ENCODE measurements at places on chromosomes 3 and 15.

GRCh38 chr3:177111541-177111949 is 85.7 kb downstream of the TBL1XR1 start:
- no peak for DNase-seq

GRCh38 chr15:68550498-68551295 is 28.1 kb upstream of the CORO2B start:
- DNase-seq: peak; percentile 35

DNA sequence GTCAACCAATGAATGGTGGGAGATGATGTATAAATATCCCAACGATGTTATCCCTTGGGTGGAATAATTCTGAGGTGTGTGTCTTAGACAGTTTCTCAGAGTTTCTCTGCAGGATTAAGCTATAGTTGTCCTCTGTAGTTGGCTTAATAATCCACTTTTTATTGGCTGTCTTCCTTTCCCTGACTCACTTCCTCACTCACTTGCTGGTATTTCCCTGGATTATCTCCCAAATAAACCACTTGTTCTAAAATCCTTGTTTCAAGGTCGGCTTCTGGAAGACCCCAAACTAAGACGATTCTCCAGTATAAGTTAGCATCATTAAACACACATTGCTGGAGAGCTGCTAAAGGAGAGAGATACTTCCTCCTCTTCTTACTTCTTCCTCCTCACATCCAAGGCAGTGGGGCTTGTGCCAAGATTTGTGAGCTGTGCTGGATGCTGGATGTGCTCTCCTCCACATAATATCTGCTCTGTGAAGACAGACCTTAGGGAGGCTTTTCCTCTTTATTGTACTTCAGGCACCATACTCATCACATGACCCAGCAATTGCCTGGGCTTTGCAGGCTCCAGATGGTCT is 22.5 kb upstream of the ROPN1 start:
- DNase-seq: no peak

DNA sequence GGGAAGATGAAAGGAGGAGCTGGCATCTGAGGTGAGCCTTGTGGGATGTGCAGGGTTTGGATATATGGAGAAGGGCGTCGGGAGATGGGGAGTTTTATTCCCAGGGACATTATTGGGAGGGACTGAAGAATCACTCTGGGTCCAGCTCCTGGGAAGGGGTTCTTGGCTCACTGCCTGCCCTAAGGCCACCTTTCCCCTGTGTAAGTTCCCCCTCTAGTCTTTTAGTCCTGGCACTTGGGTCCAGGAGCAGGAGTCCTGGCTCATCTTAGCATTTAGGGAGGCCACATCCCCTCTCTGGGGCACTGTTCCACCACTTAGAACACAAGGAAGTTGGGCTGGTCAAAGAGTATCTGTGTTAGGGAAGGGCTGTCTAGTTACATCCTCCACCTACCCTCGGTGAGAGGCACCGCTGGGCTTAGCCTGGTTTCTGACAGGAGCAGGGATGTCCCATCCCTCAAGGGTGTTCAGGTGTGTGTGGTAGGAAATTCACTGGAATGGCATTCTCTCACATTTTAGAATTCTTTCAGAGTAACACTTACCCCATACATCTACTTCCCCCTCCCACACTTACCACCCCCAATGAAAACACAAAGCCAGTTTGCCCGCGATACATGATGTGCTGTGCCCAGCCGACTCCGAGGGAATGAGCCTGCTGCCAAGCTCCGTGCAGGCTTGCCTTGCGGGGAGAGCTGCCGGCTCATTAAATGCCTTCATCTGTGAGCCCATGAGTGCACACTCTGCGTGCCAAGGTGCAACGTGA is 86.7 kb downstream of the FAM43A start:
- DNase-seq: no peak

DNA sequence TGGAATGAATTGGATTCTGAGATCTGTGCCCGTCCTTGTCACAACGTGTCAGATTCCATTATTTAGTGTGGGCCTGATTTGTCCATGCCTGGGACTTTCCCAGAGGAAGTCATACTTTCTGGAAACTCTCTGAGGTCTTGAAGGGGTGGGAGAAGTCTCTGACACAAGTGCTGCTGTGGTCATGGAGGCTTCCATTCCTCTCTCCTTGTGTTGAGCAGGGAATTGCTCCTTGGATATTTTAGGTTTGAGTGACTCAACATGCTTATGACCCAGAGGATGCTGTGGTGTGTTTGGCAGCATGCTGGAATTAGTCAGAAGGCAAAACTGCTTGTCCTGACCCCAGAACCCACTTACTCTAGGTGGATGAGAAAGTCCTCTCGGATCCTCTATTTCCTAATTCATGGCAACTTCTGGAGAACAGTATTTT is 132.1 kb downstream of the LPP start:
- no peak for DNase-seq

DNA sequence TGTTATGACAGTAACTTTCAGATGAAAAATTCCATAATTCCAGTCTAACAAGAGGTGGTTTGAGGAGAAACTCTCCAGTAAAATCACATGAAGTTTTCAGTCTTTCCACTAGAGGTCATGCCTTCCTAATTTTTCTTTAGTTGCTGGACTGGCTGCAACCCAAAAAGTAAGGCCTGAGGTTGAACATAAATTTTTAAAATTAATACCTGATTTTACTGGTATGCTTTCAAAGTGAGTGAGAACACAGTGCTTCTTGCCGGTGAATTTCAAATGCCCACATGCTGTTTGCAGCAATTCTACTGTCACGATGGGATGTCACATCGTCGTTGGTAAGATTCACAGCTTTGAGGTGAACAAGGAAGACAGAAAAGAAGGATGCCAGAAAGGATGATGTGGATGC is 89.0 kb upstream of the FGF12 start:
- DNase-seq: no peak

DNA sequence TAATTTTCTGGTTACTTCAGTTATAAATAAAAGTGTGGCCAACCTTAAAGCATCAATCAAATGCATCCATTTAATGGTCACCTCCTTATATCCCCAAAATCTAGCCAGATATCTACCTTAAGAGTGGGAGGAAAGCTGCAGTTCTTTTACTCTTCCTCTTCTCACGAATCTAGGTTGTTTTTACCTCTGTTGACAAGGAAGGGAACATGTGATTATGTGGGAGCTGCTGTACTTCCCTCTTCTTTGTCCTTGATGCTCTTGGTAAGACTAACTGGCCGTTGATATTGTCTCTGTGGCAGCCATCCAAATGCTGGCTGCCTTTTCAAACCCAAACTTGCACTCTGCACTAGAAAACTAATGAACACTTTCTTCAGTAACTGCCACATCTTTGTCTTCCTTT is 275.3 kb upstream of the CADM2 start:
- no peak for DNase-seq
